ENCODE measurements at places on chromosomes 13 and 19.
A peak's percentile ranks its signal among the peaks of the same experiment; 100 is the strongest.

DNA sequence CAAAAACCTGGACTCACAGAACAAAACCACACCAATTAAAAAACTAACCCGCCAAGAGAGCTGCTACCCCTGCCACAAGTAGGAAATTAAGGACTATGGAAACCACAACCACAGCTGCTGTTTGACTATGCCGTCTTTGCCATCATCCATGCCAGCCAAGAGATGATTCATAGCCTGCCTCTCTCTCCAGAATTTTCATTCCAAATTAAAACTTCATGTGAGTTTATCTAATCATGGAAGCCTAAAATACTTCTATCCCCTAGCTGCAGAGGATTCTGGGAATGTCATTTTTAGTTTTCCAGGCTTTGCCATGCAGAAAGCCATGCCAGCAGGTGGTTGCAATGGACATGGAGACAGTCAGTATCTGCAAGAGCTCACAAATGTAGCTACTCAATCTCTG lies 27.6 kb upstream of the GTF2F2 start:
- no peak for DNase-seq

- no peak for DNase-seq
Observed at GRCh38 chr13:87677043-87677495, 5.9 kb downstream of the SLITRK5 start.

GRCh38 chr13:33519561-33520467 lies 234.3 kb upstream of the STARD13 start:
- no peak for DNase-seq

GRCh38 chr19:3766520-3766919 lies 4.0 kb downstream of the MRPL54 start:
- no peak for DNase-seq

- no peak for DNase-seq
Observed at GRCh38 chr13:48231080-48231479, 1.9 kb upstream of the ITM2B start.

DNA sequence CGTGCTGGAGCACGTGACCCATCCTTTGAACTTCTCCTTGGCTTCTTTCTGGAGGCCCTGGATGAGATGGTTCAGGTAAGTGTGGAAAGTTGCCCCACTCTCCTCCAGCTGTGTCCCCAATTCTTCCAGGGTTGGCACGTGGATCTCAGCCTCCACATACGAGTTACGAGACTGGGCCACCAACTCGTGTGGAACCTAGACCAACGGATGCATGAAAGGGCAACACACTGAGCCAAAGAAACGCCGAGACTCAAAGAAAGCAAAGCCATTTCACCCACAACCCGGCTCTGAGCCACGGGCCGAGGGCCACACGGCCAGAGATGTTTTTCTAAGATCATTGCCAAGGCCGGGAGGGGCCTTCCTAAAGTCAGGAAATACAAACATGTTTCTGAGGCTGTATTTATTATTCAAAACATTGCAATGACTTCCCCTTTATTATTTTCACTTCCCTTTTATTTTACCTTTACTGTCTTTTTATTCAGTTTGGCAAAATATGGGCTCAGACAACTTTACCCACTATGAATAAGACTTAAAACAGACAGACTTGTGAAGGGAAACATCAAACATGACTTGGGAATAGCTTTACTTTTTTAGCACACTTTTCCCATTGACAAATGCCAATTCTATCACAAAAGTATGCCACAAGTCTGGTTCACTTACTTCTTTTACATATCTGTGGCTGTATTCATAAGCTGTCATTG lies 94.6 kb downstream of the KL start:
- DNase-seq = no peak

GRCh38 chr19:21748088-21748487 lies 19.3 kb downstream of the ZNF100 start:
- DNase-seq = no peak

DNA sequence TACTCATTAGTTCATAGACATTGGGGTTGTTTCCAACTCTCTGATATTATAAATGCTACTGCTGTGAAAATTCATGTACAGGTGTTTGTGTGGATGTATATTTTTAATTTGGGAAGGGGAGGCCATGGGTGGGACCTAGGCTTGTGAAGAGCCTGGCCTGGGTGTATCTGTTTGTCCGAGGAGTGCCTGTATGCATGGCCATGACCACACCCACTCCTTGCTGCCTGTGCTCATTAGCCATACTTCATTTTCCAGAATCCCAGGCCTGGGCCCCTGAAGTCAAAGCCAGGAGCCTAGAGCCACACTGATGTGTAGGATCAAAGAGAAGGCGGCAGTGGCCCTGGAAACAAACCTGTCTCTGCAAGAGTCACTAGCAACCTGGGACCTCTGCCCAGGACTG lies 10.4 kb downstream of the ERVK3-1 start:
- no peak for DNase-seq

DNA sequence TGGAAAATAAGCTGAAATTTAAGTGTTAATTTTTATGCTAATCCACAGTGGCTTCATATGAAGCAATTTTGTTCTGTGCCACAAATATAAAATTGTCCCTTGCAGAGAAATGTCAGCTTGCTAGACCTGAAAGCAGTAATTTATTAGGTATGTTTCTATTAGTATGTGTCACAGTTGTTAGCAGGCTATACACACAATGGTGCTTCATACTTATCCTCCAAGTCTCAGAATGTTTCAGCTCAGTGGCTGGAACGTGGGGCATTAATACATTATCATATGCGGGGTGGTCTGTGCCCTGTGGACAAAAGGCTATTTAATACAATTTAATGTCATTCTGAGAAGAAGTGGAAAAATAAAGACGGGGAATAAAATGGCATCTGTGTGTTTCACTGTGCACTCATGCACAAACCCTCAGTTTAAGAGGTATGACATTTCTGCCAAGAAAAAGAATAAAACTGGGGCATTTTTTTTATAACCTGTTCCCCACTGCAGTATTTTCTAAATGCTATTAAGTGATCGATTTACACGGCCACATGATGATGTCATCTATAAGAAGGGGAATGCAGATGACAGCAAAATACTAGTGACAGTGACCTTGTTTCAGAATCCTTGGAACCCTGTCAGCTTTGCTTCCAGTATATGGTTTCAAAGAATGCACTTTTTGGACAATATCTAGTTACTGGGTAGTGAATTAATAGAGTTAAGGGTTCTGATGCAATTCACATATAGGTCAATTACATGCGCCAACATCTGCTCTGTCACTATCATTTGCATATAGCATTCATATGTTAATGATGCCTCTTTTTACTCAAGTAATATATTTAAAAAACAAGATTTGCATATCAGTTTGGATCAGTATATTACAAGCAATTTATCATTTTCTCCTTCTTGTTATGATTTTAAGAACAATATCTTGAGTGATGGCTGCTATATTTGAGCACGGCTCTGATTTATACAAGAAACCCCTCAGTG lies 21.2 kb upstream of the ZNF536 start:
- DNase-seq = no peak

DNA sequence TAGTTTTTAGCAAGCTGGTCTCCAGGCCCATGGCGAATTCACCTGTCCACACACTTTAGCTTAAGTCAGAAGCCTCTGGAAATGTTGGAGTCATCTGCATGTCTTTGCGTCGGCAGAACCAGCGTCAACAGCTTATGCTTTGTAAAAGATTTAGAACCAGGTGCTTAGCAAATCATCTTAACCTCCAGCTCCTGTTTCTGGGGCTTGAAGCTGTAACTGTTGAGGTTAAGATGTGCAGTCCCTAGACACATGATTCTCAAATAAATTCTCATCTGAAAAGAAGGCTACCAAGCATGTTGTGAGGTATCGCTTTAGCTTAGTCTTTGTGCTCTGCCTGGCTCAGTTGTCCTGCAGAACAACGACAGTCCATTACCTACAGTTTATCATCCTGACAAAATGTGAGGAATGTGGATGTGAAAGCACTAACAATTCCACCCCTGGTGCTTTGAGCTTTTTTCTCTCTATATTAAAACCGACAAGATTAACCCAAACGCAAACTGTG lies 4.4 kb downstream of the EFNB2 start:
- no peak for DNase-seq

GRCh38 chr19:55858969-55859368 lies 22.6 kb downstream of the NLRP4 start:
- no peak for DNase-seq

- no peak for DNase-seq
Observed at GRCh38 chr13:35966024-35966423, 165.2 kb downstream of the DCLK1 start.

GRCh38 chr13:70430256-70430655 lies 322.0 kb upstream of the KLHL1 start:
- no peak for DNase-seq

DNA sequence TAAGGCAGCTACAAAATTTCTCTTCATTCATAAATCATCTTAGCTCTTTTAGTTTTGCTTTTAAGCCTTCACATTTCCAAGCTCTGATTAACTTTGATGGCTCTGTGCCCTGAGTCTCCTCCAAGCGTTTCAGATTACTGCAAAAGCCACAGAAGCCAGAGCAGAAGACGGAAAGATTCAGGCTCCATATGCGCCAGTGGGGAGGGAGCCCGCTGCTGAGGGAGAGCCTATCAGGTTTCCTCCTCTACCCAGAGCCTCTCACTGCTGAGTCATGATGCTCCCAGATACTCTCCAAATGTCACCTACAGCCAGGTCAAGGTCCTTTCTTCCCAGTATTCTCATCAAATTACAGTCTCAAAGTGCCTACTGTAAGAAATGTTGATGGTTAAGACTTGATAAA lies 193.6 kb downstream of the RAP2A start:
- no peak for DNase-seq

- DNase-seq = peak; percentile 6
Observed at GRCh38 chr13:113110048-113110851, 4.7 kb downstream of the F7 start.

GRCh38 chr19:16026756-16027155 lies 49.5 kb upstream of the TPM4 start:
- no peak for DNase-seq

DNA sequence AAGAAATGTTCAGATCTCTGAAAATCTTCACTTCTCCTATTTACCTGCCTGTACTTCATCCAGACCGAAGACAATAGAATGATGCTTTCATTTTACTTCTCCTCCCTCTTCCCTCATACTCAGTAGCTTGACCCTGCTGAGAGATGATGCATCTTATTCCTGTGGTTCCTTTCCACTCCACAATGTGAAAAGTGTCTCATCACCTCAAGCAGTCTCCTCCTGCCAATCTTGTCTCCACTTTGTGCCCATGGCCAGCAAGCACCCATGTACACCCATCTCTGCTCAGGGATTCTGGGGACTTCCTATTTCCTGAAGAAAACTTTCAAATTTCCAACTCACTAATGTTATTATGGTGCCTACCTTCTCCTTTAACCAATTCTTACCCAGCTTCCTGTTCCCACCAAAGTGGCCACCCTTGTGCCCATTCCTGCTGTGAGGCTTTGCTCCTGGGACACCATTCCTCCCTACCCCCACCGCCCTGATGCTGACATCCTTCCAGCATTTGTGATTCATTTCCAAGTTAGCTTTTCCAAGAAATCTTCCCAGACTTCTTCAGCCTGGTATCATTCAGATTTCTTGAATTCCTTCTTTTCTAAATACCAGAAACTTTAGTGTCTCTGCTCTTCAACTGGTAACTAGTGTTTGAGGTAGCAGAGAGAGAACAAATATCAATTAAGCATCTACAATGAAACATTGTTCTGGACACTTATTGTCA lies 212.5 kb downstream of the POSTN start:
- DNase-seq = no peak

GRCh38 chr13:110017379-110017778 lies 231.0 kb upstream of the IRS2 start:
- DNase-seq = no peak

- DNase-seq = no peak
Observed at GRCh38 chr13:97798171-97798821, 155.2 kb upstream of the IPO5 start.

GRCh38 chr13:79581870-79582315 lies 100.9 kb downstream of the NDFIP2 start:
- DNase-seq = no peak

DNA sequence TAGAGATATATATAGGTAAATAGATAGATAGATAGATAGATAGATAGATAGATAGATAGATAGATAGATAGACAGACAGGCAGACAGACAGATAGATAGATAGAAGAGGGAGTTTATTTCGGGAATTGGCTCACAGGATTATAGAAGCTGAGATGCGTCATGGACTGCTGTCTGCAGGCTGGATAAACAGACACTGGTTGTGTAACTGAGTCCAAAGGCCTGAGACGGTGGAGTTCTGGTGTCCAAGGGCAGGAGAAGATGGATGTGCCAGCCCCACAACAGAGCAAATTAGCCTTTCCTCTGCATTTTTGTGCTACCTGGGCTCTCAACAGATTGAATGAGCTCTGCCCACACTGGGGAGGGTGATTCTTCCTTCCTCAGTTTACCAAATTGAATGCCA lies 2.7 kb downstream of the CYP4F3 start:
- no peak for DNase-seq

DNA sequence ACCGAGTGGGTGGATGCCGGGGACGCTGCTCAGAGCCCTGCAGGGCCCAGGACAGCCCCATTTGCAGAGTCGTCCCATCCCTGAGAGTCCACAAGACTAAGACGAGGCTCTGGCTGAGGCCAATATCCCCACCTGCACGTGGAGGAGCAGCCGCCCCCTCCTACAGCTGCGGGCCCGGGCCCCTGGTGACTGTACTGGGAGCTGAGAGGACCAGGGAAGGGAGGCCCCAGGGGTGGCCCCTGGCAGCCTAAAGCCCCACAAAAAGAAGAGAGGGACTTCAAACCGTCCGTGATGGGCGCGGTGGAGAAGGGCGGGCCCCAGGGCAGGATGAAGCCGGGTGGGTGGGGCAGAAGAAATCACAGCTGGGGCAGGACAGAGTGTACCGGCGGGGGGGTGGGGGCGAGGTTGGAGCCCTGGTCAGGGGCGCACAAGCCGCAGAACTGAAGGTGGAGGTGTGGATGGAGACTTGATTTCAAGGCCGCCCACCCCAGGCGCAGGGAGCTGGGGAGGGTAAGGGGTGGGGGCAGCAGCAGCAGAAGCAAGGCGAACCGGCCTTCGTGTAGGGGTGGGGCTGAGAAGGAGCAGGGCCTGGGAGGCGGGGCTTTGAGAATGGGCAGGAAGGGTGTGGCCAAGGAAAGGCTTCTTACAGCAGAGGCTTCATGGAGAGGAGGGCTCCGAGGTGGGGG lies 12.9 kb downstream of the CFD start:
- peak; percentile 83 for DNase-seq

- no peak for DNase-seq
Observed at GRCh38 chr19:31591258-31591657, 242.0 kb upstream of the TSHZ3 start.

- DNase-seq = no peak
Observed at GRCh38 chr19:22607653-22608430, 26.3 kb upstream of the ZNF492 start.

DNA sequence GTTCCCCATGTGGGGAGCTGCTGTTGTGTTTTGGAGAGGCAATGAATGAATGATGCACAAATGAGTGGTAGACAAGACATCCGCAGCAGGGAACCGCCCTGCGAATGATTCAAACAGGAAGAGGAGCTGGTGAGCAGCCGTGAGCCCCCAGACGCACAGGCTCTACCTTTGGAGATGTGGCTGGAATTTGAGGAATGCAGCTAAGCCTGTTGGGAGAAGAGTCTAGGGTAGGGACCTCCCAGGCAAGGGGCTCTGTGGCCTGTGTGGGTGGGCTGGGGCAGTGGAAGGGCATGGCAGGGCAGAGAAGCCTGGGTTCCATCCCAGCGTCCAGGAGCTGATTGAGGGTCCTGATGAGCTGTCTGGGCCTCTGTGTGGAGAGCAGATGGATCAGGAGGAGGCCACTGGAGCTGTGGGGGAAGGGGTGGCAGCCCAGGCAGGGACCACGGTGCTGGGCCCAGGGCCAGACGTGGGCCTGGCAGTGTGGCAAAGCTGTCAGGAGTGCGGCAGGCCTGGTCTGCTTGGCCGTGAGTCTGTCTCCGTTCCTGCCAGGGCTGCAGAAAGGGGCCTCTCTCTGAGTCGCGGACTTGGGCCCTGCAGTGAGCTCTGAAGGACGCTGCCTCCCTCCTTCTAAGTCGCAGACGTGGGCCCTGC lies 41.8 kb upstream of the DCUN1D2 start:
- no peak for DNase-seq
